Left hindlimb (tissue), 1 donor: ENCODE measurements at places on chromosomes 4 and X.

DNA sequence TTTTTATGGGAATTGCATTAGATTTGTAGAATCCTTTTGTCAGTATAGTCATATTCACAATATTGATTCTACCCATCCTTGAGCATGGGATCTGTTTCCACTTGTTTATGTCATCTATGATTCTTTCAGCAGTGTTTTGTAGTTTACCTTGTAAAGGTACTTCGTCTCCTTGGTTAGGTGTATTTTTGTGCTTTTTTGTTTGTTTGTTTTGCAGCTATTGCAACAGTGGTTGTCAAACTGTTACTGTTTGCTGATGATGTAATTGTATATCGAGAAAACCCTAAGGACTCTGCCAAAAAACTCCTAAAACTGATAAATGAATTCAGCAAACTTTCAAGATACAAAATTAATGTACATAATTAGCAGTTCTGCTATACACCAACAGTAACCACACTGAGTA, 127.9 kb upstream of the AR start:
- no peak for DNase-seq

DNA sequence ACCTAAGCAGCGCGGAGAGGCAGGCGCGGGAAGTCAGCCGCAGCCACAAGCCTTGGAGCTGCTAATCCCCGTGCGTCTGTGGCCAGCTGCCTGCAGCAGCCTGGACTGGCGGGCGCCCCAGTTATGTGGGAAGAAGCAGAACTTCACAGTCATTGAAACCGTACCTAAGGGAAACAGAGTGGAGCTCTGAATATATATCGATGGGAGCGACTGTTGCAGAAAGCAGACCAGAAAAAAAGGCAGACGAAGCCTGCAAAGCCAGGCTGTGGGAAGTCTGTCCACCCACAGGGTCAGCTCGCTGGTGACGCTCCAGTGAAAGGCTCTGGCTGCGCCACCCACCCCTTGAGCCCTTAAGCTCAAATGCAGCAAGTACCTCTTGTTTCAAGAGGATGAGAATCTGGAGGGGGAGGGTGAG, 24.7 kb downstream of the KCNE5 start:
- DNase-seq = peak; percentile 65

DNA sequence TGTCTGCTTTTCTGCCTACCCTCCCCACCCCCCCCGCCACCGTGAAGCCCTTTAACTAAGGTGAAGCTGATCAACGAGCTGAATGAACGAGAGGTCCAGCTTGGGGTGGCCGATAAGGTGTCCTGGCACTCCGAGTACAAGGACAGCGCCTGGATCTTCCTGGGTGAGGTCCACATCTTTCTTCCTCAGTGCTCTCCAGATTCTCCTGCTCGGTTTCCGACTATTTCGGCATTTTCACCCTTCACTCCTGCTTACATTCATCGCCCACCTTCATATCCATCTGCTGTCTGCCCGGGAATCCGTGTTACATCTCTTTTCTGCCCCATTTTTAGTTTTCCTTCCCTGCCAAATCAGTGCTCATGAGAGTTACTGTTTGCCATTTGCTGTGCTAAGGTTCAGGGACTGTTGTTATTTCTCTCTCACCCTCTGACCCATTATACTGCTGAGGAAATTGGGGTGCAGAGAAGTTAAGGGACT, 459 bp downstream of the RBMX2 start:
- no peak for DNase-seq

DNA sequence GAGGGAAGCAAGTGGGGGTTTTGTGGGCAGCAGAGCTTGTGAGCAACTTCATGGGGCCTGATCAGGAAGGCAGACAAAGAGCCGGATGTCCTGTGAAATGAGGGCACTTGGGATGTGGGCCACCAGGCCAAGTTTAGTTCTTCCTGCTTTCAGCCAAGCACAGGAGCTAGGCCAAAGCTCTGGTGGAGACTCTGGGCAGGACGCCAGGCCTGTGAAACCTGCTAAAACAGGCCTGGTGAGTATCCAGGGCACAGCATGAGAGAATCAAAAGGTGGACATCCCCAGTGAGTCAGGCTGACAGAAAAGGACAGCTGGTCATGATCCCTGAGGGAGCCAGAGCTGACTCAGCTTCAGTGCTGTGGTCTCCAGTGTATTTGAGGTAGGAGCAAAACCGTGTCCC, 95.7 kb downstream of the NPNT start:
- DNase-seq = peak; percentile 54

- no peak for DNase-seq
Observed at GRCh38 chr4:176762661-176763308, 29.9 kb downstream of the VEGFC start.

GRCh38 chr4:53507671-53508286, 83.5 kb downstream of the LNX1 start:
- peak; percentile 83 for DNase-seq

GRCh38 chr4:142356801-142357200, 489.3 kb downstream of the INPP4B start:
- DNase-seq = no peak

DNA sequence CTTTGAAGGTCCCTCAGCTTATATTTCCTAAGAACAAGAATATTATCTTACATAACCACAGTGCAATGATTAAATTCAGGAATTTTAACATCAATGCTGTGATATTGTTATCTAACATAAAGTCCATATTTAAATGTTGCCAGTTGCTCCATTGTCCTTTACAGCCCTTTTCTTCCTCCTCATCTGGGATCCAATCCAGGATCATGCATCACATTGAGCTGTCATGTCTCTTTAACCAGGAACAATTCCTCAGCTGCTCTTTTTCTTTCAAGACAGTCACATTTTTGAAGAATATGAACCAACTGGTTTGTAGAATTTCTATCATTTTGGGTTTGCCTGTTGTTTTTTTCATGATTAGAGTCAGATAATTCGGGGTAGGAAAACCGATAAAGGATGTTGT, 12.0 kb downstream of the TMSB4X start:
- no peak for DNase-seq

GRCh38 chr4:13547485-13548041, 3.3 kb upstream of the NKX3-2 start:
- DNase-seq = no peak
